ENCODE measurements at places on chromosomes 2 and 18.
A peak's percentile ranks its signal among the peaks of the same experiment; 100 is the strongest.

- DNase-seq = peak; percentile 71
These were observed 67.6 kb downstream of the CRIM1 start for GRCh38 chr2:36423172-36423571.

- no peak for DNase-seq
These were observed 47.8 kb upstream of the TEX51 start for GRCh38 chr2:126850940-126851339.

DNA sequence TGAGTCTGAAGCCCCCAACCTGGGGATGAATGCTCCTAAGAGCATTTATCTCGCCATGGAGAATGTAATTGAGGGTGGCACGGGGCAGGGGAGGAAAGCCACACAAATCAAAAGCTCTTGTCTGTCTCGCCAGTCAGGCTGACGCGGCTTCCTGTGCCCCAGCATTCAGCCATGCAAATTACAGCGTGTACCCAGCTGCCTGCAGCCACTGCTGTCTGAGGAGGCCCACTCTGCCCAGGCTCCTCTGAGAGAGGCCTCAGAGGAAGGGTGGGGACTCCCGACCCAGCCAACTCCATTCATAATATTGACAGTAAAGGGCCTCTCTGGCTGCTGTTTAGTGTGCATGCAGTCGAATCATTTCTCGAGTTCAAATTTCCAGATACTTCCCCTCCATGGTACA, 22.0 kb downstream of the SMAD7 start:
- DNase-seq = peak; percentile 84

DNA sequence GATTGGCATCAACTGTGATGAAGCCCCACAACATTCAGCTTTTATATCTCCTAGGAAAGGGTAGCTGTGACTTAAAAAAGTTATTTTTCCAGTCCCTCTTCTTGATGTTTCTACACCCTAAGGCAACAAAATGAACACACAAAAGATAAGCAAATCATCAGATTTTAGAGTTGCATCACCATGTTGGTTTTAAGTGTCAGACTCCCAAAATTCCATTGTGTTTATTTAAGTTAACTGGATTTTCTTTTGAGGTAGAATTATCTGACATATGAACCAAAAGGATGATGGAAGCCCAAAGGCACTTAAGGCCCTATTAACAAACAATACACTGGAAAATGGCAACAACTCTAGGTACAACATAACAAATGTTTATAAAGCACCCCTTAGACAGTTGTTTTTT, 261.7 kb upstream of the SLC39A10 start:
- DNase-seq = no peak
